ENCODE measurements at places on chromosomes 1 and 21. TPM values are rescaled to one million over a fixed set of nuclear protein-coding genes. Genes with fewer than 3 reads are reported as not detected.

GRCh38 chr1:206925106-206925736 lies 3.5 kb upstream of the FCMR start:
- H3K27me3 ChIP-seq: no peaks in the 10 kb centered on the region
- H3K4me3 ChIP-seq: no peak overlapping the region
- DNase-seq: no peak
- no peaks in the 10 kb centered on the region for H3K4me1 ChIP-seq
- no peaks in the 10 kb centered on the region for H3K36me3 ChIP-seq

BMP8B gene
- 0.27 TPM for total RNA-seq

CCDC27 gene
- not detected for total RNA-seq

GRCh38 chr1:153774026-153774595 lies 1.1 kb upstream of the SLC27A3 start:
- no peaks in the 10 kb centered on the region for H3K36me3 ChIP-seq
- no peaks in the 10 kb centered on the region for H3K27me3 ChIP-seq
- H3K4me1 ChIP-seq: peaks cover 6% of the 10 kb centered on the region
- no peak overlapping the region for H3K4me3 ChIP-seq

WNT2B gene
- 57.3 TPM for total RNA-seq

DNA sequence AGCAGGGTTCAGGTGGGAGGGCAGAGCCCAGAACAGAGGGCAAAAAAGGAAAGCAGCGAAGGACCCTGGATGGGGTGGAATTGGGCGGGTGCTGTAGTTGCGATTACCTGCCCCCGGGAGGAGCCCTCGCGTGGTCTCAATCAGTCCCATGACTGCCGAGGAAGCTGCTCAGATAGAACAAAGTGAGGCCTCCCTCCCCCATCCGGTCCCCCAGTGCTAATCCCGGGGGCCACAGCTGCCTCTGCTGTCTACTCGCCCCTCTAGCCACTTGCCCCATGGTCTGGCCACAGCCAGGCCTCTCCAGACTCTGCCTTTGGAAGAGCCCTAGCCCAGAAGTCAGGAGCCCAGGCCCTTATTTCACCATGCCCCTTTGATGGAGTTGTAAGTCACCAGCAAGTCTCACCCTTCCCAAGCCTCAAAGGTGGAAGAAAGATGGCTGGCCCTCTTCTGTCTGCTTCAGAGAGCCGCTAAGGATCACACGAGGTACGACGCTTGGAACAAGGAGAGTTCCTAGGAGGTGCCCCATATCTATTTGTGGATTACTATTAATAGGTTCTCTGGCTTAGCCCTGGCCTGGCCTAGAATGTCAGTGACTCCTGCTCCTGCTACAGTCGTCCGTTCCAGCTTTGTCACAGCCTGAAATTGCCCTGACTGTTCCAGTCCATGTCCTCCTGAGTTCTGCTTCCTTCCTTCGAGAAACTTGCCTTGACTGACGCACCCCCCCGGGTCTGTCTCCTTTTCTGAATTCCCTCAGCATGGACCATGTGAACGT lies 16.4 kb downstream of the ECHDC2 start:
- H3K36me3 ChIP-seq: no peaks in the 10 kb centered on the region
- no peak for DNase-seq
- H3K27ac ChIP-seq: no peak overlapping the region
- no peaks in the 10 kb centered on the region for H3K27me3 ChIP-seq
- H3K4me3 ChIP-seq: no peak overlapping the region
- H3K4me1 ChIP-seq: no peaks in the 10 kb centered on the region

GRCh38 chr1:53344921-53345838 lies 17.3 kb upstream of the LRP8 start:
- H3K36me3 ChIP-seq: no peaks in the 10 kb centered on the region
- H3K27me3 ChIP-seq: no peaks in the 10 kb centered on the region
- H3K4me3 ChIP-seq: no peak overlapping the region
- no peak for DNase-seq

NFASC gene
- 16.9 TPM for total RNA-seq

GRCh38 chr1:119587341-119587740 lies 60.7 kb downstream of the ZNF697 start:
- H3K27me3 ChIP-seq: no peaks in the 10 kb centered on the region
- no peak for DNase-seq
- no peaks in the 10 kb centered on the region for H3K36me3 ChIP-seq
- H3K4me1 ChIP-seq: peaks cover 8% of the 10 kb centered on the region
- H3K4me3 ChIP-seq: no peak overlapping the region

- H3K27me3 ChIP-seq: no peaks in the 10 kb centered on the region
- no peaks in the 10 kb centered on the region for H3K36me3 ChIP-seq
- H3K4me1 ChIP-seq: no peaks in the 10 kb centered on the region
- DNase-seq: no peak
- no peak overlapping the region for H3K27ac ChIP-seq
Observed at GRCh38 chr1:206080026-206080820, 27.2 kb downstream of the RHEX start.

DNA sequence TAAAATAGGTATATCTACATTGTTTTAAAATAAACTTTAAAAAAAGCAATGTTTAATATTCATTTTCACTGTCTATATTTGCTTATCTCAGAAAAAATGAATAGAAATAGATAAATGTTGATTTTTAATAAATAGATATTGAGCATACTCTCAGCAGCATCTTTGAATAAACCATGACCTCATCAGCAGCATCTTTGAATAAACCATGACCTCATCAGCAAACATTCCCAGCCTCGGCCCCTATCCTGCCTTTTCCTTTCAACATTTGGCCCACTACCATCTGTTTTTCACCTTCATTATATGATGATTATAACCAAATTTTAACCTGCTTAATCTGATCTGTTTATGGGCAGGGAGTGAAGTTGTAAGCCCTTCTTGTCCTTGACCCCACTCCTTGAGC lies 148.7 kb upstream of the SAMSN1 start:
- no peaks in the 10 kb centered on the region for H3K4me1 ChIP-seq
- no peak overlapping the region for H3K4me3 ChIP-seq
- no peaks in the 10 kb centered on the region for H3K36me3 ChIP-seq
- H3K27ac ChIP-seq: no peak overlapping the region
- no peak for DNase-seq
- no peaks in the 10 kb centered on the region for H3K27me3 ChIP-seq

KRTAP24-1 gene
- not detected for total RNA-seq

DNA sequence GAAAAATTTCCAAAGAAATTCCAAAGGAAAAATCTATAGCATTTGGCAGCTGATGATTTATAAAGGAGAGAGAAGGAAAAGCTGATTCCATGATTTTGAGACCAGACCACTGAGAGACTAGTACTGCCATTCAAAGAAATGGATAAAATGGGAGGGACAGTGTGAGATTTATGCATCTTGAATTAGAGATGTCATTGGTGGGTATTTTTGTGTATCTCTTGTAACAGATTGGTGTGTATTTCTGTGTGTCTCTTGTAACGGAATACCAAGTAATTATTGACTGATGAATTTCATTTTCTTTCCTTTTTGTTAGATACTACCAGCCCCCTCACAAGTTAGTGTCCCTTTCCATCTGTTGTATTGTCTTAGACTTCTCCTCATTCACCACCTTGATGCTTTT lies 102.2 kb downstream of the OLFML2B start:
- no peaks in the 10 kb centered on the region for H3K27me3 ChIP-seq
- no peaks in the 10 kb centered on the region for H3K4me1 ChIP-seq
- no peak overlapping the region for H3K4me3 ChIP-seq
- H3K36me3 ChIP-seq: no peaks in the 10 kb centered on the region
- no peak for DNase-seq

DNA sequence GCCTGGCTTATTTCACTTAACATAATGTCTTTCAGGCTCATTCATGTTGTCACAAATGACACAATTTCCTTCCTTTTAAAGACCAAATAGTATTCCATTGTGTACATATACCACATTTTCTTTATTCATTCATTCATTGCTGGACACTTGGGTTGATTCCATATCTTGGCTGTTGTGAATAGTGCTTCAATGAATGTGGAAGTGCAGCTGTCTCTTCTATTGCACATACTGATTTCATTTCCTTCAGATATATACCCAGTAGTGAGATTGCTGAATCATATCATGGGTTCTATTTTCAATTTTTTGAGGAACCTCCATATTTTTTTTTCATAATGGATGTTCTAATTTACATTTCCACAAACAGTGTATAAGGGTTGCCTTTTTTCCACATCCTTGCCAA lies 38.6 kb upstream of the WLS start:
- DNase-seq: no peak
- no peak overlapping the region for H3K4me3 ChIP-seq
- no peaks in the 10 kb centered on the region for H3K27me3 ChIP-seq
- peaks cover 2% of the 10 kb centered on the region for H3K4me1 ChIP-seq
- no peak overlapping the region for H3K27ac ChIP-seq
- H3K36me3 ChIP-seq: no peaks in the 10 kb centered on the region

CYP4A22 gene
- not detected for total RNA-seq

DNA sequence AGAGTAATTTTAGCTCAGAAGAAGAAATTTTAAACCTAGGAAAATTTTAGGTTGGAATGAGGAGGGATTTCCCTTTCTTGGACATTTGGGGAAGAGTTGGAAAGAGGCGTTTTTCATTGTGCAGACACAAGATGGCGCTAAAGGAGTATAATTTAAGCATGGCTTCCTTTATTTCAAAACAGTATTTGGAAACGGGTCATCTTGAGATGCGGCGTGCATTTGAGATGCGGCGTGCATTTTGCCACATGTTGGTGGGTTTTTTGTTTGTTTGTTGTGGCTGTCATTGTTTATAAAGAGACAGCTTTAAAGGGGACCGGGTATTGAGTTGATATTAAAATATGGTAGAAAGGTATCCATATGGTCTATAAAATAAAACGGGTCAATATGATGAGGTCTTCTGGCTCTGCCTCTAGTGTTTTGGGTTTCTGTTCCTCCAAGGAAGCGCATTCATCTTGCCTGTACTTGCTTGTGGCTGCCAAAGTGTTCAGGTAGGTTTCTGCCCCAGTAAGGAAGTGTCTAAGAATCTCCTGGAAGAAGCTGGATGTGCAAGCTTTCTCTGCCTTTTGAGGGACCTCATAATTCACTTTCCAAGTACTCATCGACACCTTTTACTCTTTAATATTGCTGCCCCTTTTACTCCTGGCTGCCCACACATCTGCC lies 210.3 kb downstream of the SLC35F3 start:
- H3K27ac ChIP-seq: no peak overlapping the region
- no peaks in the 10 kb centered on the region for H3K4me1 ChIP-seq
- H3K4me3 ChIP-seq: no peak overlapping the region
- H3K27me3 ChIP-seq: no peaks in the 10 kb centered on the region
- DNase-seq: no peak

GRCh38 chr1:6440198-6441126 lies 15.9 kb downstream of the ESPN start:
- no peak overlapping the region for H3K4me3 ChIP-seq
- H3K27ac ChIP-seq: no peak overlapping the region
- no peak for DNase-seq
- no peaks in the 10 kb centered on the region for H3K36me3 ChIP-seq
- H3K27me3 ChIP-seq: no peaks in the 10 kb centered on the region
- peaks cover 1% of the 10 kb centered on the region for H3K4me1 ChIP-seq

GRCh38 chr21:33578214-33578613 lies 10.3 kb downstream of the DONSON start:
- no peak for DNase-seq
- H3K4me1 ChIP-seq: no peaks in the 10 kb centered on the region
- H3K27me3 ChIP-seq: no peaks in the 10 kb centered on the region
- H3K36me3 ChIP-seq: no peaks in the 10 kb centered on the region
- H3K4me3 ChIP-seq: no peak overlapping the region

DNA sequence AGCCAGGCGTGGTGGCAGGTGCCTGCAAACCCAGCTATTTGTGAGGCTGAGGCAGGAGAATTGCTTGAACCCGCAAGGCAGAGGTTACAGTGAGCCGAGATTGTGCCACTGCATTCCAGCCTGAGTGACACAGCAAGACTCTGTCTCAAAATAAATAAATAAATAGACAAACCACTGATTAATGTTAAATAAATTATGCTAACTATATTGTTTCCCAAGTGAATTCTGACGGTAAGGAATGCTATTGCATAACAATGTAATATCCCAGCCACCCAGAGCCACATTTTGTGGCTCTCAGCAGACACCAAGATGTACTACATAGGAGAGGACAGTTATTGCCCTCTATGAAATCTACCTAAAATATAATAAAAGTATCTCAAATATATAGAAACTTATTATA lies 55.4 kb downstream of the LPGAT1 start:
- H3K4me3 ChIP-seq: no peak overlapping the region
- H3K36me3 ChIP-seq: no peaks in the 10 kb centered on the region
- H3K27ac ChIP-seq: no peak overlapping the region
- H3K4me1 ChIP-seq: no peaks in the 10 kb centered on the region

RGS13 gene
- not detected for total RNA-seq

GRCh38 chr21:31135531-31136184 lies 97.4 kb upstream of the KRTAP19-8 start:
- H3K4me1 ChIP-seq: no peaks in the 10 kb centered on the region
- DNase-seq: no peak

DNA sequence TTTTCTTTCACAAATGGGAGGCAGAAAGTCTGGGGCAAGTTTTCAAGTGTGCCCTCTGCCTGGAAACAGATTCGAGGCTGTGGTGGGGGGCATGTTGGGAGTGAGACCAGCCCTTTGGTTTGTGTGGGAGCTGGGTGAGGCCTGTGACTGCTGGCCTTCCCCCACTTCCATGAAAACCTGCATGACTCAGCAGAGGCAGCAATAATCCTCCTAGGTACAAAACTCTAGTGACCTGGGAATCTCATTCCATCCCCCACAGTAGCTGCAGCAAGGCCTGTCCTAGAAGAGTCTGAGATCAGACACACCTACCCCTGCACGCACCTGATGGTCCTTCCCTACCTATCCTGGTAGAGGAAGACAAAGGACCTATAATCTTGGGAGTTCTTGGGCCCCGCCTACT lies 42.1 kb upstream of the KIAA0040 start:
- H3K4me3 ChIP-seq: no peak overlapping the region
- H3K27me3 ChIP-seq: no peaks in the 10 kb centered on the region

SMYD2 gene
- total RNA-seq: 16.9 TPM

DNA sequence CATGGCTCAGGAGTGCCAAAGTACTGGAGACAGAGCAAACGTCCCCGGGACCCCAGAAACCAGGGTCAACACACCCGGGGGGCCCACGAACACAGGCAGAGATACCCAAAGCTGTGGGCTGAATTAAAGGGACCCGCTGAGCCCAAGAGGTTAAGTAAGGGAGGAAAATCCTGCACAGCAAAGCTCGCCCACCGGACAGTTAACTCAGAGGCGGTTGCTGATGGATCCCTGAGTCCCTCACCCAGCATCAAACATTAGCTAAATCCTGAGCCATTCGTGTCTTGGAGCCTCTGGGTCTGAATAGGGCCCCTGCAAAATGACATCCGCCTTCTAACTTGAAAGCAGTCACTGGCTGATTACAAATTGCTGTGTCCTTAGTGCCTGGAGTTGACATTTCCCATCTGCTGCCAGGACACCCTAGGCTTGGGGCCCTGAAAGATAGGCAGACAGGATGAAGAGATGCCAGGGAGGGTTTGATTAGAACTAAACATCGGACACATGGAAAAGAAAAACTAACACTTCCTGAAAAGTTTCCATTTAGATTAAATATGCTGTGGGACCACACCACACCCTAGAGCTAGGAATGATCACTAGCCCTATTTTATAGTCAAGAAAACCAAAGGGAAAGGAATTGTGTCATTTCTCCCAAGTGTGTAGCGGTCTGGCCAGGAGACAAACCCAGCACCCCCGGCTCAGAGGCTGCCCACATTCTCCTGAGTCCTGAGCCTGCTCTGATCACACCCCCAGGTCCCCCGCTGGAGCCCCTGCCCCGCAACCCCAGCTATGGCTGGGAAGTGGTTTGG lies 239.3 kb downstream of the NPHP4 start:
- peaks cover 6% of the 10 kb centered on the region for H3K4me1 ChIP-seq
- no peak overlapping the region for H3K4me3 ChIP-seq
- H3K36me3 ChIP-seq: no peaks in the 10 kb centered on the region
- H3K27me3 ChIP-seq: no peaks in the 10 kb centered on the region
- no peak for DNase-seq
- H3K27ac ChIP-seq: no peak overlapping the region

All from ovary (tissue), 10 donors.